ENCODE measurements at places on chromosomes 1 and 21. TPM values are rescaled to one million over a fixed set of nuclear protein-coding genes. Genes with fewer than 3 reads are reported as not detected.

DNA sequence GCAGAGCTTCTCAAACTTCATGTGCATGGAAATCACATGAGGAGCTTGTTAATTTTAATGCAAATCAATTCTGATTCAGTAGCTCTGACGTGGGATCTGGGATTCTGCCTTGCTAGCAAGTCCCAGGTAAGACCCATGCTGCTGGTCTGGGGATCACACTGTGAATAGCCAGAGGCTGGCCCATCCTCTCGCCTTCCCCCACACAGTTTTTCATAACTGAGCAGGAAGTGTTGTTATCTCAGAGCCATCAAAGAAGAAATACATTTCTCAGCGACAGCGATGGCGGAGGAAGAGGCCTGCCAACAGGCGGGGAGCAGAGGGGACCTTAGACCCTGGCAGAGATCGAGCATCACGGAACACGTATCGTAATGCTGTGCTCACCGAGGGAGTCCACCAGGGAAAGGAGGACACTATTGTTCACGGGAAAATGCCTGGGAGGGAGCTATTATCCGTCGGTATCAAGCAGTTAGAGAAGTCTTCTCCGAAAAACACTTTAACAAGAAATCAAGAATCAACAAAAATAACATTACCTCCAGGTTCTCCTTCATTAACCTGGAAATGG is 268.9 kb upstream of the TMEM51 start:
- DNase-seq, result no peak

Gene SLC16A4
- 0.44 TPM for total RNA-seq

Gene LMX1A
- not detected for total RNA-seq

Gene ACBD3
- total RNA-seq, result 23.4 TPM

Measured in activated T-cell treated with anti-CD3 and anti-CD28 coated beads, Interleukin-2, amount 50 U/mL, for 72 hours (primary cell).